Astrocyte (in vitro differentiated cells and primary cell): ENCODE measurements at places on chromosomes 4 and X.
A peak's percentile ranks its signal among the peaks of the same experiment; 100 is the strongest.

DNA sequence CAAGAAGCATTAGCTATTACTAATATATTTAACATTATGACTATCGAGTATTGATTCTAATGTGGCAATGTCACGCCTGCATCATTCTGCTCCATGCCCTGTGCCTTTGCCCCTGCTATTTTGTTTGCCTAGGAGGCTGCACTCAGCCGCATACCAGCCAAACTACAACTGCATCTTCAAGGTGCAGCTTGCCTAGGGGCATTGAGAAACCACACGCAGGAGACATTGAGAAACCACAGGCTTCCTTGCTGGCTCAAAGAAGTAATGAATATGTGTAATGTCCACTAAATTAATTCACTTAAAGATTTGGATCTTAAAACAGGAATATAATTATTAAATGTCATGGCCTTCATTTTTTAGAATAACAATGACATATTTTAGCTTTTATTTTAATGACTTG, 683.6 kb upstream of the TENM3 start:
- DNase-seq = no peak

DNA sequence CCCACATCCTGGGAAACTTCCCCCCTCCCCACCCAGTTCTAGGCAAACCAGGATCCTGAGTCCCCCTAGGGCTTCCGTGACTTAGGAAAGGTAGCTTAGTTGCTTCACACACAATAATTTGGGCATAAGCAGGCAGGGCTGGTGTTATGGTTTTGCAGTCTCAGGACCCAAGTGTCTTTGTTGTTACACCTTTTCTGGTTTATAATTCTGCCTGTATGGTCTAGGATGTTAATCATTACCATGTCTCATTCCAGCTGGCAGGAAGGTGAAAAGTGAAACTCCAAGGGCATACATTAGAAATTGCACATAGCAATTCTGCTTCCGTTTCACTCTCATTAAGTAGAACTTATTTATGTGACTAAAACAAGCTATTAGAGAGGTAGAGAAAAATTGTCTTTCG, 16.8 kb downstream of the UGT8 start:
- no peak for DNase-seq

GRCh38 chr4:143421609-143422008, 84.9 kb downstream of the GAB1 start:
- DNase-seq = peak; percentile 20

DNA sequence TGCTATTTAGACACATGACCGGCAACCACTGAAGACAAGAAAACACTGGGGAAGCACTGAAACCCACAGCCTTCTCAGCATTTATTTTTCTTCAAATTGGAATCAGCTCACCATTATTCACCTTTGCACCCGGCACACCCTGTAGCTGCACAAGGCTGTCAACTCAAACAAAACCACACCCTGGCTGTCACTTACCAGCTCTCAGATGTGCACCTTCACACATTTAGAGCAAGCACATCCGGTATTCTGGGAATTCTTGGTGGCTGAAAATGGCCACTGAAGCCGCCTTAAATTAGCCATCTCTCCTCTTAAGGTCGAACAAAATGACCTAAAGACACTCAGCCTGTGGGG, 5.9 kb downstream of the ZFYVE28 start:
- DNase-seq = no peak

DNA sequence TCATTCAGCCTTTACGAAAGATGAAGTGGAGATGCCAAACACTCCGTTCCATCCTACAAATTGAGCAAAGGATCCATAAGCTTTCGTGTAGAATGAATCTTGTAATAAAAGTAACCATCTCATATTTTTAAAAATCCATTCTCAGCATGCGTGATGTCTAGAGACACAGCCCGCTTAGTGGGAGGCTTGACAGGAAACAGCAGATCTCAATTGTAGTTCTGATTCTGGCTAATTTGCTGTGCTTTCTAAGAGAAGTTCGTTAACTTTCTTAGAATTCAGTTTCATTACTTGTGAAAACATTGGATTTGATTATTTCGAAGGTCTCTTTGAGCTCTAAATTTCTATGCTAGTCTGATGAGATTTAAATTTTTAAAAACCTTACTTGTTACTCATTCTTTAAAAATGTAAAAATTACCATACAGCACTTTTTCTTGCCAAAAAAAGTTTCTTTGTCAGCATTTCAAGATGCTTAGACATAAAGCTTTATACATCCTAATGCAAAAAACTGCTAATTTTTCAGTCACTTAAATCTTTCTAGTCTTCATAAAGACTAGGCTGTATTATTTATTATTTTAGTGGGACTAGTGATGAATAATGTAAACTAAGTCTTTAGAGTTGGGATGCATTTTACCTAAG, 66.9 kb upstream of the NEIL3 start:
- peak; percentile 26 for DNase-seq

- DNase-seq = no peak
Measured at GRCh38 chr4:102823897-102824296, 3.5 kb downstream of the UBE2D3 start.

DNA sequence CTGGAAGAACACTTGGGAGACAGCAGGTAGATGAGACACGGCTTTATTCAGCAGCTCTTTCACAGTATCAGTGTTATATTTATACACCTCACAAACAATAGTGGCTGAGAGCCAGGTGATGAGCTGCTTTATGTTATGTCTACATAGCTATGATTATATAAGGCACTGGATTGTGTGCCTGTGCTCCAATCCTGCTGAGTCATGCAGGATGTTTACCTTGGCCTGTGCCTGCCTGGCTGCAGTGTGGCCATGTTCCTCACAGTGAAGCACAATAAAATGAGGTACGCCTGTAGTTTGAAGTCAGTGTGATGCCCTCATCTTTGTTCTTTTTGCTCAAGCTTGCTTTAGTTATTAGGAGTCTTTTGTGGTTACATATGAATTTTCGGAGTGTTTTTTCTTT, 31.3 kb downstream of the CXCL13 start:
- peak; percentile 84 for DNase-seq

- DNase-seq = no peak
Measured at GRCh38 chr4:103156106-103156505, 42.0 kb downstream of the CENPE start.

DNA sequence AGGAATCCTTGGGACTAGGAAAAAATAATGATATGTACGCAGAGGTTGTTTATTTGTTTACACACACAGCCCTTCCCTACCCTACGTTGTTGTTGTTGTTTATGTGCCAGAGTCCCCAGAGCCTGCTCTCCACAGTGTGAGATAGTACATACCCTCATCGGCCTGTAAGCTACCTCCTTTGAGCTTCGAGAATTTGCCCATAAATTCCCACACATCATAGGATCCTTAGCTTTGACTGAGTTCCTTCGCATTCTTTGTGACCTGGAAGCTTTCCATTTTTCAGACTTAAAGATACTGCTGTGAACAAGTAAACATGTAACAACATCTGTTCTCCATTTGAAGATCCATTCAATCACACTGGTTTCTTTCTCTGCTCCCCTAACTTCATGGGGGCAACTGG, 114.5 kb downstream of the IRF2 start:
- DNase-seq = no peak

- DNase-seq = no peak
Measured at GRCh38 chr4:95058991-95059390, 301.2 kb downstream of the BMPR1B start.

DNA sequence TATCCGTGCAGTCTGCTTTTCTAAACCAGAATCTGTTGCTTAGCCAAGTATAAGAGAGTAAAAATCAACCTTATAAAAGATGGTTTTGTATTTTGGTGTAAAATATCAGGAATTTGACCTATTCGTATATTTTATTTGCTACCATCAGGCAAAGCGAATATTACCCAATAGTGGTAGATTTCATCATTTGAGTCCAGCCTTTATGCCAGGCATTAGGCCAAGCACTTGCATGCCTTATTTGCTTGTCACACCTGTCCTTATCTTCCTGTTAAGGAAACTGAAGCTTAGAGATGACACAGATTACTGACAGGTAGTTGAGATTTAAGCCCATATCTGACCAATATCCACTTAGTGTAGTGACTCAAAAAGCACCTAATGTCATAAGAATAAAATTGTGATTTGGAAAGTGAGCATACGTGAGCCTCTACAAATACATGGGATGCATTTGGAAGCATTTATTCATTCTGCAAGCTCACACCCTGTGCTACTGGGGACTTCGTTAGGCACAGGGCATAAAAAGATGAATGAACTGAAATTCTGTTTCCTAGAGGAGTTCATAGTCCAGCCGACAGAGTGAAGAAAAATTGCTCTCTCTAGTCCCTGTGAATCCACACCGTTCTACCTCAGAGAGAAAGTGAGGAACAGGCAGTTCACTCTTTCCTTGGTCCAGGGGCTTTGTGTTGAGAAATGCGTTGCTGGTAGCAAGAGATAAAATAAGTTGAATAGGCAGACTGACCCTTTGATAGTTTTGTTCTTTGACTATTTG, 2.3 kb upstream of the RNF212 start:
- no peak for DNase-seq

GRCh38 chrX:153533091-153533490, 15.6 kb downstream of the ATP2B3 start:
- DNase-seq = no peak

DNA sequence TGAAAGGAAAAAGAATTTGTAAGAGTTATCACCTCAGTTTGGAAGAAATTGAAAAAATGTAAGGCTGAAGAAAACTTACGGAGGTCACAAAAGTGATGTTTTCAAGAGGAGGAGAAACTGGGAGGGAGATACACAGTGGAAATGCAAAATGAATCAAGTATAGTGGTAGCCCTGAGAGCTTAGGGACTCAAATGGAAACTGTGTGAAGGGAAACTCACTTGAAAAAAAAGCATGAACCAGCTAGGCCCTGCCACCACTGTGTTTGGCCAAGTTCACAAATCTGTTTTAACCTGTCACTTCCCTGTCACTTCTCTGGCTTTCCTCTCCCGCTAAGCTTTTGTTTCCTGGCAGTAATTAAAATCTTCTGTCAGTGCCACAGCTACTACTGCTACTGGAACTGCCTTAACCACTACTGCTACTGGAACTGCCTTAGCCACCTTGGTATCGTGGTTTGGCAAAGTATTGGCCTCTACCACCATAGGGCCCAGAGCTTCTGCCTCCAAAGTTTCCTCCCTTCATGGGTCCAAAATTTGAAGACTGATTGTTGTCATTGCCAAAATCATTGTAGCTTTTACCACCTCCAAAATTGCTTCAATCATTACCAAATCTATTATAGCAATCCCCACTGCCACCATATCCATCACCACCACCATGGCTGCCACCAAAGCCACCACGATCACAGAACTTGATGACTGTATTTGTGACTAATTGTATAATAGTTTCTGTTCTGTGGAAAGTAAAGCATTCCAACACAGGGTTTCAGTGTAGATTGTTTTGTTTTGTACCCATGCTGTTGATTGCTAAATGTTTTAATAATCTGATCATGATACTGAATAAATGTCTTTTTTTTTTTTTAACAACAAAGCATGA, 41.5 kb downstream of the SMARCA5 start:
- DNase-seq = no peak

DNA sequence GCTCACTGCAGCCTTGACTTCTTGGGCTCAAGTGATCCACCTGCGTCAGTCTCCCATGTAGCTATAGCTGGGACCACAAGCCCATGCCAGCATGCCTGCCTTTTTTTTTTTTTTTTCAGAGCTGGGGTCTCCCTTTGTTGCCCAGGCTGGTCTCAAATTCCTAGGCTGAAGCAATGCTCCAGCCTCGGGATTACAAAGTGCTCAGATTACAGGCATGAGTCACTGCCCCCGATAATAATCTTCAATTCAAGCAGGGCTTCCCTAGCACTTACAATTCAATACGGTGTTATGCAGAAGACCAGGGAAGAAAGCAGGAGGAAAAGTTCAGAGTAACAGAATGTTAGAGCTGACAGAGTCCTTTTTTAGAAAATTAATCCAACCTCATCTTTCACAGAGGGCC, 26.1 kb downstream of the OTOP1 start:
- DNase-seq = no peak

GRCh38 chr4:123018396-123018775, 96.0 kb upstream of the NUDT6 start:
- DNase-seq = no peak

GRCh38 chr4:116486401-116486800, 599.0 kb downstream of the TRAM1L1 start:
- DNase-seq = no peak

- DNase-seq = peak; percentile 42
Measured at GRCh38 chrX:19887911-19888879, 795 bp upstream of the SH3KBP1 start.

DNA sequence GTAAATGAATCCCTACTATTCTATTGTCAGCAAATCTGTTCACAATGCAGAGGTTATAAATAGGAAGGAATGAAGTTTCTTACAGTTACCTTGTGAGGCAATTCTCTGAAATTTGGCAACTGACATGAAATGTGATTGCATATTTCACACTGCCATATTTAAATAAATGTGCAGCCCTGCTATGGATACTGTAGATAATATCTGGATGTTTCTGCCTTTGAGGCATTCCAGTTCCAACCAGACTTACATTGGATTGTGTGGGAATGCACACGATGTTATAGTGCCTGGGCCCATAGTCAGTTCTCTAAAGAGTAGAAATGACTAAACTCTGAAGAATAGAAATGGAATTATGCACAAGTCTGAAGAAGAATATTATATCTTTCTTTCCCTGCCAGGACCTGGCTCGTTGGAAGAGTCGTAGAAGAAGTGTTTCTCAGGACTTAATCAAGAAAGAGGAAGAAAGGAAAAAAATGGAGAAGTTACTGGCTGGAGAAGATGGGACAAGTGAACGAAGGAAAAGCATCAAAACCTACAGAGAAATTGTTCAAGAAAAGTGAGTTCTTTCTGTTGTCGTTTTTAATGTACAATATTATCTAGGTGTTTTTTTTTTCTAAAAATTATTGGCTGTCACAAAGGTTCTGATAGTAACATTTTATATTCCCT, 102.7 kb downstream of the PHOX2B start:
- no peak for DNase-seq

DNA sequence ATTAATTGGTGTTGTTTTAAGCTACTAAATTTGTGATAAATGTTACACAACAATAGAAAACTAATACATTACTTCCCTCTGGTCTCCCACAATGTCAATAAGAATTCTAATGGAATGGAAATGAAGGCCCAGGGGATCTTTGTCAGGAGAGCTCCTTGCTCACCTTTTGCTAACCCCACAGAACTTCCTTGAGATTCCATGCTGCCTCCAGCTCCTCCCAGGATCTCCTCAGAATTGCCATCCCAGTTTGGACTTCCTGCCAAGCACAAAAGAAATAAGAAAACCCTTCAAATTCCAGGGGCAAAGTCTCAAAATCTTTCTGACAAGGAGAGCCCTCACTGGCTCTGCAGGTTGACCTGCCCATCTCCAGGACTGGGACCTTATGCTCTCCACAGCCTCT, 43.2 kb downstream of the ITIH6 start:
- no peak for DNase-seq

- no peak for DNase-seq
Measured at GRCh38 chr4:87025614-87026041, 90.8 kb downstream of the AFF1 start.

DNA sequence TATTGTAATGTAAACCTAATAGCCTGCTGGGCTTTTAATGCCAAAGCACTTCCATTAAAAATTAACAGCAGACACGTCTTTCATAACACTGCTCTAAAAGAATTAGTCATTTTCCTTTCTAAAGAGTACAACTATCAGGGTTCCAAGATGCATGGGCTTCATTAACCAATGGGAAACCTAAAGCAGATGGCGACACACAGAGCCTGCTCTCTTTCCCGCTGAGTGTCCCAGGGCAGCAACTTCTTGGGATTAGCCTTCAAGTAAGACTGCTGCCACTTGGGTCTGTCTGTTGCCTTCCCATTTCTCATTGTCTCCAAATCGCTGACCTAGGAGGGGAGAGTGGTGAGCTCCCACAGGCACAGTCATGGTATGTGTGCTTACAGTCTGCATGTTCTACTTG, 14.0 kb upstream of the PHKA2 start:
- DNase-seq = no peak
